CD8-positive, alpha-beta memory T cell (primary cell): ENCODE measurements at places on chromosomes 3 and 15. TPM values are rescaled to one million over a fixed set of nuclear protein-coding genes. Genes with fewer than 3 reads are reported as not detected.

The NEK10 gene
- total RNA-seq, result 0.42 TPM

The EXD1 gene
- not detected for total RNA-seq

The COLQ gene
- total RNA-seq, result 1.6 TPM

The XCR1 gene
- total RNA-seq, result not detected

The TRIM42 gene
- total RNA-seq, result not detected

The TTC23 gene
- 2.7 TPM for total RNA-seq

The SNTN gene
- total RNA-seq, result not detected

The MELTF gene
- 3.0 TPM for total RNA-seq

The GOLGA6A gene
- not detected for total RNA-seq

The TERC gene
- total RNA-seq, result 13.7 TPM

The FGF7 gene
- not detected for total RNA-seq

The FAM81A gene
- total RNA-seq, result 0.83 TPM

The PRR20G gene
- not detected for total RNA-seq

The IGSF10 gene
- not detected for total RNA-seq

The LTF gene
- total RNA-seq, result not detected

The OR5K4 gene
- total RNA-seq, result not detected

The FHIT gene
- 4.2 TPM for total RNA-seq

The COL6A5 gene
- total RNA-seq, result not detected

The ZNF385D gene
- total RNA-seq, result not detected

The EEFSEC gene
- total RNA-seq, result 21.8 TPM

The GOLGA6B gene
- not detected for total RNA-seq

The GREM1 gene
- not detected for total RNA-seq

The GNAT1 gene
- not detected for total RNA-seq

The BFSP2 gene
- not detected for total RNA-seq

The HDDC3 gene
- 43.5 TPM for total RNA-seq

The GATM gene
- total RNA-seq, result 2.4 TPM

The CNTN6 gene
- total RNA-seq, result not detected

The GJD2 gene
- not detected for total RNA-seq

The NBEAL2 gene
- 76.2 TPM for total RNA-seq

The IL17RC gene
- total RNA-seq, result 0.20 TPM

The CYP8B1 gene
- not detected for total RNA-seq

The CCR9 gene
- 8.3 TPM for total RNA-seq

The CLDN18 gene
- not detected for total RNA-seq

The TP63 gene
- 0.31 TPM for total RNA-seq

The CHCHD4 gene
- 21.8 TPM for total RNA-seq

The CCDC80 gene
- not detected for total RNA-seq

The PRSS50 gene
- not detected for total RNA-seq

The UBA7 gene
- 58.3 TPM for total RNA-seq
